ENCODE measurements at places on chromosomes 12 and 14.

DNA sequence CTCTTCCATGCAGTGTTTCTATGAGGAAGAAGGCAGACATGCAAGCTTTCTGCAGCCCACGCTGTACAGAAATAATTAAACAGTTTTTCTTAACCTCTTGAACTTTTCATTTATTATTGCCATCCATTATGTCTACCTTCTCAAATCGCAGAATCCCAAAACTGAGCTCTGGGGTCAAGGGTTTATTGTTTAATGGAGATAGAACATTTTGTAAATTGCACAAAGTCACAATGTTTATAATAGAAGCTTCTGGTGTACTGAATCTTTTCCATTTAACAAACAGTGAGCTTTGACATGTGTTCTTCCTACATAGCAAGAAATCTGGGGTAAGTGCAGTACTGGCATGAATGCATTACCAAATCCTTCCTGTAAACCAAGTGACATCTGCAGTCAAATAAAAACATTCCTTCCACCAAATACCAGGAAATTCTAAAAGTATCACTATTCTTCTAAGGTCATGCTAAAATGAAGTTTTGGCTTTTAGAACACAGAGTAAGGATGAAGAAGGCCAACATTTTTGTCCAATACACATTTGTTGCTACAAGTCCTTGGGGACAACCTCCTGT is 385.3 kb upstream of the DDHD1 start:
- H3K4me3 ChIP-seq, result no peak overlapping the region
- no peaks in the 10 kb centered on the region for H3K27me3 ChIP-seq
- H3K36me3 ChIP-seq, result no peaks in the 10 kb centered on the region
- no peak overlapping the region for H3K27ac ChIP-seq

DNA sequence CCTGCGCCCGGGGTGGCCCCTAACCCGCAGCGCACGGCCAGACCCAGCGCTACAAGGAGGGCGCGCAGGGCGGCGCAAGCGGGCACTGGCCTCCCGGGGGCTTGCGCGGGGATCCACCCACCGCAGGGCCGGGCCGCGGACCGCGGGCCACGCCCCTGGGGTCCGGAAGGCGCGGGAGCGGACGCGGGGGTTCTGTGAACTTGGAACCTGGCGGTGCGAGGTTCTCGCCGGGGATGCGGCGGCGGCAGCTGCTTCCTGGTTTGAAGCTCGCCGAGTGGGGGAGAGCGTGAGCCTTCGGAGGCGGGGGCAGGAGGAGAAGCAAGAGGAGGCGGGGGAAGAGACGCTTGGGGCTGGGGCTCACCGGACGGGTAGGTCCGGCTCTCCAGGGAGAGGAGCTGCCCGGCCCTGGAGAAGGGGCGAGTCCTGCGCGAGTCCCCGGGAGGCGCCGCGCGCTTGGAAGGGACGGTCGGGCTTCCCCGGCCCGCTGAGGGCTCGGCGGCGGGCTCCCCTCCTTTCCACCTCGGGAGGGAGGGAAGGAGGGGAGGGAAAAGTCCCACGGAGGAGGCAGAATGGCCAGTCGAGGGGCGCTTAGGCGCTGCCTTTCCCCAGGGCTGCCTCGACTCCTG is at the start of gene PRKCH:
Gene PRKCH (plus strand): TSS at position 195 of the 626 bp plus-strand sequence. CDS start 523 bp downstream, outside the sequence.
- H3K27me3 ChIP-seq, result no peaks in the 10 kb centered on the region
- peak within 1 kb of the TSS; percentile 66 for H3K27ac ChIP-seq
- peak; percentile 92 for DNase-seq
- peaks cover 23% of the 10 kb centered on the region for H3K4me1 ChIP-seq

DNA sequence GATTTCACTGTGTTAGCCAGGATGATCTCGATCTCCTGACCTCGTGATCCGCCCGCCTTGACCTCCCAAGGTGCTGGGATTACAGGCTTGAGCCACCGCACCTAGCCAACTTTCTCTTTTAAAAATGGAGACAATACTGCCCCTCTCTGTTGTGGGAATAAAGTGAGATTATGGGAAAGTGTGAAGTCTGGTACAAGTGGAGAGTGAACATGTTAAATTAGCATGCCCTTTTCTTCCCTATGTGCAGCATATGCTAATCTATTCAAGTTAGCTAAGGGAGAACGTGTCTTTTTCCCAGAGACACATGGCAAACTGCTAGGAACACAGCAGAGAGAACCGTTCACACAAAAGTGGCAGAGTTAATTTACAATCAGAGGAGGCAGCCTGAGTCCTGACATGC is 1.5 kb downstream of the COPS7A start:
- DNase-seq, result no peak
- peaks cover 11% of the 10 kb centered on the region for H3K4me1 ChIP-seq
- H3K4me3 ChIP-seq, result no peak overlapping the region
- H3K27ac ChIP-seq, result no peak overlapping the region
- peaks cover 3% of the 10 kb centered on the region for H3K36me3 ChIP-seq

DNA sequence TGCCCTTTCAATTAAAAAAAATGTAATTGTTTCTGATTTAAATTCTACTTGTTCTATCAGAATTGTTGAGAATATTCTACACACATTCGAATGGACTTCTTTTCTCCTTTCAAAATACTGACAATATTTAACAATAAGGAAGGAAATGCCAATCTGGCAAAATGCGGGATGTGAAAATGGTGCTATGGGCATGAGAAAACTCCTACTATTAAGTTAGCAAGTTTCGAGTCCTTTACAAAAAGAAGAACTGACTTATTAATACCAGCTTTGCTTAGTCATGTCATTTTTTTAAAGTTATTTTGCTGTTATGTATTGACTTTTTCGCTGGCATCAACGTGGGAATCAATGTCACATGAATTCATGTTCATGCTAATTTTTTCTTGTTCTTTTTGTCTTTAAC is 31.7 kb upstream of the ARL1 start:
- no peaks in the 10 kb centered on the region for H3K36me3 ChIP-seq
- no peaks in the 10 kb centered on the region for H3K4me1 ChIP-seq
- H3K4me3 ChIP-seq, result no peak overlapping the region
- no peak overlapping the region for H3K27ac ChIP-seq

DNA sequence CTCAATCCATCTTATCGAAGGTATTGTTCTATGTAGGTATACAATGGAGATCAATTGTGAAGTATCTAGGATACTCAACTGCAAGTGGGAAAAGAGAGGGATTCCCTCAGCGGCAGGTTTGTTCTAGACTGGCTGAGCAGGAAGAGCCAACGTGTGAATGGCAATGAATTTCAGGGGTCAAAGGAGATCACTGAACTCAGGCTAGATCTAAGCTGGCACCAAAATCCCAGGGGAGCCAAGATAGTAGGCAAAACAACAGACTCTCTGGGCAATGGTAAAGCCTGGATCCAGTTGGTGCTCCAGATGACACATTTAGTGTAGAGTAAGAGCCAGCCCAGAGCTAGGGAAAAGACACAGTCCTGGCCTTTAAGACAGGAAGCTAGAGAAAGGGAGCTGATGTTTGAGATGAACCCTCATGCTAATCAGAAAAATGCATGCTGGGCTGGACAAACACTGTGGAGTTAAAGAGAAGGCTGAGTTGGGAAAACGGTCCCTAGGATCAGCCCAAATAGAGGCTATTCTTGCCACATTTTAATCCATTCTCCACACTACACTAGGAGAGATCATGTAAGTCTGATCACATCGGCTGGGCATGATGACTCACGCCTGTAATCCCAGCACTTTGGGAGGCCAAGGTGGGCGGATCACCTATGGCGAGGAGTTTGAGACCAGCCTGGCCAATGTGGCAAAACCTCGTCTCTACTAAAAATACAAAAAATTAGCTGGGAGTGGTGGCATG is 45.6 kb downstream of the EFCAB11 start:
- no peaks in the 10 kb centered on the region for H3K36me3 ChIP-seq
- DNase-seq, result no peak
- no peaks in the 10 kb centered on the region for H3K4me1 ChIP-seq
- H3K4me3 ChIP-seq, result no peak overlapping the region
- no peaks in the 10 kb centered on the region for H3K27me3 ChIP-seq

GRCh38 chr12:105077435-105077834 is 6.8 kb downstream of the ALDH1L2 start:
- no peaks in the 10 kb centered on the region for H3K36me3 ChIP-seq
- H3K4me3 ChIP-seq, result no peak overlapping the region
- no peak for DNase-seq
- H3K27ac ChIP-seq, result no peak overlapping the region
- H3K4me1 ChIP-seq, result no peaks in the 10 kb centered on the region

- no peak overlapping the region for H3K4me3 ChIP-seq
- H3K27ac ChIP-seq, result peak overlapping the region; percentile 100
- DNase-seq, result peak; percentile 89
- H3K27me3 ChIP-seq, result no peaks in the 10 kb centered on the region
- H3K4me1 ChIP-seq, result peaks cover 66% of the 10 kb centered on the region
Measured at GRCh38 chr12:65656891-65657351, 167.4 kb upstream of the HMGA2 start.

GRCh38 chr12:40693207-40693821 is 1.1 kb downstream of the CNTN1 start:
- peaks cover 30% of the 10 kb centered on the region for H3K27me3 ChIP-seq
- no peak overlapping the region for H3K27ac ChIP-seq
- H3K4me1 ChIP-seq, result no peaks in the 10 kb centered on the region
- no peak for DNase-seq

GRCh38 chr14:103101963-103102688 is 7.6 kb downstream of the EXOC3L4 start:
- no peak overlapping the region for H3K4me3 ChIP-seq
- no peak overlapping the region for H3K27ac ChIP-seq
- no peak for DNase-seq
- H3K27me3 ChIP-seq, result peaks cover 28% of the 10 kb centered on the region

GRCh38 chr14:75127903-75128595 is 1.2 kb upstream of the NEK9 start:
- H3K36me3 ChIP-seq, result peaks cover 3% of the 10 kb centered on the region
- peak; percentile 80 for DNase-seq
- H3K4me1 ChIP-seq, result peaks cover 45% of the 10 kb centered on the region
- H3K4me3 ChIP-seq, result no peak overlapping the region
- H3K27me3 ChIP-seq, result no peaks in the 10 kb centered on the region
- H3K27ac ChIP-seq, result peak overlapping the region; percentile 95

DNA sequence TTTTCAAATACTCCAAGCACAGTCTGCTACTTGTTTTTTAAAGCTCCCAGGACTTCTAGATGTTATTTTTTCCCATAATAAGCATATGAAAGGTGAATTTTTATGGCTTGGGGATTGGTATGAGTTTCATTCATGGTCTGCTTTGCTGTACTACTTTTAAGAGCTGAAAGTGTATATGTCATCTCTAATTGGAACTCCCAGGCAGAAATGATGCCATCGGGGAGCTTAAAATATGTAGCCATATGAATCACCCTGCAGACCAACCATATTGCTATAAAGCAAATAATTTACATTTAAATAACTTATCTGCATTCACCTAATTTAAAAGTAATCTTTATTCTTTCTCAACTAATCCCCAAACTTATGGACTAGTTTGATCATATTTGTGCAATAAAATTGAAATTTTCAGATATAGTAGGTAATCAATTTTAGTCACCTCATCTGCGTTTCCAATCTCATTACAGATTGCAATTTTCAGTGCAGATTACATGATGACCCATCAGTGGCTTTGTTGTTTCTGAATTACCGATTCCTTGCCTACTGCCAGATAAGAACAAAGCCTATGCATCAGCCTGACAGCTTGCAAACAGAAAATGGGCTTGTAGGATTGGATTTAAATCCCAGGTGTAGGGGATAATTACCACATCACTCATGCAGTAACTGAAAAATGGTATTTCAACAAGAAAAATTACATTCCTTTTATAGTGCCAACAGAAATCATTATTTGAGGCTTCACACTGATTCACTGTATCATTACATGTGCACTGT is 689.4 kb downstream of the NOVA1 start:
- no peaks in the 10 kb centered on the region for H3K36me3 ChIP-seq
- DNase-seq, result no peak
- H3K4me1 ChIP-seq, result no peaks in the 10 kb centered on the region
- H3K27ac ChIP-seq, result no peak overlapping the region
- no peaks in the 10 kb centered on the region for H3K27me3 ChIP-seq
- H3K4me3 ChIP-seq, result no peak overlapping the region

- H3K4me1 ChIP-seq, result no peaks in the 10 kb centered on the region
- H3K4me3 ChIP-seq, result no peak overlapping the region
- no peaks in the 10 kb centered on the region for H3K36me3 ChIP-seq
- DNase-seq, result no peak
Measured at GRCh38 chr14:101191101-101191720, 287.7 kb upstream of the RTL1 start.

DNA sequence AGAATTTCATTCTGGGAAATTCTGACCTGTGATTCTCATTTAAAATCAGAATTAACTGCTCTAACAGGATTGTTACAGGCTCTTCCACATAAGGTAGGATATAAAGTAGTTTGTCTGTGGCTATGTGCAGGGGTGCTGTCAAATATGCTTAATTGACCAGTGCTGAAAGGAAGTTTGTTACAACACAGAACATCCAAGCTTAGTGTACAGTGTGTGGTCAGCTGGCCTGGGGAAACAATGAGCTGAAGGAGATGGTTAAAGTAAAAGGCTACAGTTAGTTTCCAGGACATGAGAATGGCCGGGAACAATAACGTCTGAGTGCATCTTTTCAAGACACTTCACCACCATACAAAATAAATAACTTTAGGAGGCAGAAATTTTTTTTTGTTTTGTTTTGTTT is 68.0 kb downstream of the PKP2 start:
- no peaks in the 10 kb centered on the region for H3K4me1 ChIP-seq
- DNase-seq, result no peak
- no peak overlapping the region for H3K27ac ChIP-seq
- H3K27me3 ChIP-seq, result no peaks in the 10 kb centered on the region

DNA sequence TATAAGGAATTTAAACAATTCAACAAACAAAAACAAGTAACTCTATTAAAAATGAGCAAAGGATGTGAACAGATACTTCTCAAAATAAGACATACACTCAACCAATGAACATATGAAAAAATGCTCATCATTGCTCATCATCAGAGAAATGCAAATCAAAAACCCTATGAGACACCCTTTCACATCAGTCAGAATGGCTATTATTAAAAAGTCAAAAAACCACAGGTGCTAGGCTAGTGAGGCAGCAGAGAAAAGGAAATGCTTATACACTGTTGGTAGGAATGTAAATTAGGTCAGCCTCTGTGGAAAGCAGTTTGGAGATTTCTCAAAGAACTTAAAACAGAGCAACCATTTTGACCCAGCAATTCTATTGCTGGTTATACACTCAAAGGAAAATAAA is 52.0 kb downstream of the NAV3 start:
- DNase-seq, result no peak
- no peak overlapping the region for H3K4me3 ChIP-seq
- no peaks in the 10 kb centered on the region for H3K4me1 ChIP-seq
- H3K27me3 ChIP-seq, result no peaks in the 10 kb centered on the region
- H3K27ac ChIP-seq, result no peak overlapping the region

- H3K27ac ChIP-seq, result no peak overlapping the region
- no peaks in the 10 kb centered on the region for H3K4me1 ChIP-seq
- H3K27me3 ChIP-seq, result no peaks in the 10 kb centered on the region
- H3K36me3 ChIP-seq, result no peaks in the 10 kb centered on the region
- DNase-seq, result peak; percentile 70
Measured at GRCh38 chr12:117212563-117213190, 22.4 kb upstream of the FBXO21 start.

DNA sequence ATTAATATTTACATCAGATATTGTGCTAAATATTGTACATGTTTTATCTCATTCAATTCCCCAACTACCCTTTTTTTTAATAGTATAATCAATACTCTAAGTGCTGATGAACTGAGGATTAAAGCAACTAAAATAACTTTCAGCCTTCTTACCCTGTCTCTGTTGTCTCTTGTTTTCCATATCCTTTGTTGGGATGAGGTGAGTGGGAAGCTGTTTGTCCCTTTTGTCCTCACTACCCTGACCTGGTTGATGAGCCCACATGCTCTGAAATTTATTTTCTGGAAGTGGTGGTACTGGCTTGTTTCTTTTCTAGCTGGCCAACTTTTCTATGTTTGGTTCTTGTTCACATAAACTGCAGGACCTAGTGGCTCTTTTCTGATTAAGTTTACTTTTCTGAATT is 9.6 kb upstream of the ART4 start:
- no peak for DNase-seq
- no peak overlapping the region for H3K4me3 ChIP-seq
- no peaks in the 10 kb centered on the region for H3K27me3 ChIP-seq
